Posterior vena cava (tissue), 2 donors: ENCODE measurements at places on chromosomes 4 and X. TPM values are rescaled to one million over a fixed set of nuclear protein-coding genes. Genes with fewer than 3 reads are reported as not detected.

DNA sequence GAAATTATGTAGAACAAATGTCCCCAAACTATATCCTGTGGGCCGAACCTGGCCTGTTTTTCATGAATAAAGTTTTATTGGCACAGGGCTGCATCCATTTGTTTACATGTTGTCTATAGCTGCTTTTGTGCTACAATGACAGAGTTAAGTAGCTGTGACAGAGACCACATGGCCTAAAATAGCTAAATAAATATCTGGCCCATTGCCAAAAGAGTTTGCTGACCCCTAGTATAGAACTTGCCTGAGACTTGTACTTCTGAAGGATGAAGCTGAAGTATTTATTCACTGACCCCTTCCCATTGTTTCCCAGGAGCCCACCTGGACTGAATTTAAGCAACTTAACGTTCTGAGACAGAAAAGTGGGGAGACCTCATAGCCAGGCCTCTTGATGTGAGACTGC lies 325.6 kb downstream of the FRMPD4 start:
- DNase-seq, result no peak

DNA sequence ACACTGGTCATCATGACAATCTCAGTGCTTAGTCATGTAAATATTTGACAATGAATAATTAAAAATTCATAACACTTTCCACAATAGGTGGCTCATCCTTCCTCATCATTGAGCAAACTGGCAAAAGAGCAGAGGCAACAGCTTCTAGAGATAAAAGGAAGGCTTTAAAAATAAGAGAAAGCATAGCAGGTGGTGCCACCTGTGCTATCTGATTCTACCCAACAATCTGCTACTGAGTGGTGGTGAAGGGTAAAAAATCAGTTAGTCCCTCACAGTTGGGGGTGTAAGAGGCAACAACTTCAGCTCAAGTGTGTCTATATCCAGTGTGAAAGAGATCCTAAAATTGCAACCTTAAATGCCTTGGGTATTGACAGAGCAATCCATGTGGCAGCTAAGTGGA lies 280.1 kb upstream of the PPARGC1A start:
- DNase-seq, result no peak

DNA sequence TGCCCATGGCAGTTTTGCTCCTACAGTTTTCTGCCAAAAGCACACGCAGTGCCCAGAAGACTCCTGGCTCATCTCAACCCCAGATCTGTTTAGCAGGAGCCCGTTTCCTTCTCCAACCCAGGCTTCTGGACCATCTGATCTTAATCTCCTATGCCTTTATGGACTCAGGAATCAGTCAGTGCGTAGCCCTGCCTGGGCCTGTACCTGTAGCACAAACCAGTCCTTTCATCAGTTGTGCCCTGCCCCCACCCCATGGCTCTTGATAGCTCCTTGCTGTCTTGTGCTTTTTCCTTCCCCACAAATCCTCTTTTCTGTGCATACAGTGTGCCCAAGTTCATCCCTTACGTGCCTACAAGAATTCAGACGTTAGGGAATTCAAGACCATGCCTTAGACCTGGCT lies 1.5 kb downstream of the ZNF718 start:
- DNase-seq, result no peak

- DNase-seq, result no peak
Measured at GRCh38 chr4:95761426-95761825, 78.5 kb upstream of the PDHA2 start.

DNA sequence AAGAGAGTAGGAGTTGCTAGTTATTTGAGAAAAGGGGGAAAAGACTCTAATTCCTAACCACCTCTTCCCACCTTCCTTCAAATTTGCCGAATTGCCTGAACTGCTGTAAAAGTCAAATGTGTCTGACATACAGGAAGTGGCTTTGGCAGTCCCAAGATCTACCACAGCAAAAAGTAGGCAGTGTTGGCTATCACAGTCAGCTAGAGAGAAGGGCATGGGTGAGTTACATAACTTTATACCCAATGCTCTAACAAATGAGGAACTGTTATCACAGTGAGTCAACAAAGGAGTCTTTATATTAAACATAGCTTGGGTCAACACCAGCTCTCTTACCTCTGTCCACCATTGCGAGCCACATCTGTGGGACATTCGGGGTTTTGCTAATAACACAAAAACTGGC lies 2.4 kb upstream of the MBNL3 start:
- DNase-seq, result no peak

DNA sequence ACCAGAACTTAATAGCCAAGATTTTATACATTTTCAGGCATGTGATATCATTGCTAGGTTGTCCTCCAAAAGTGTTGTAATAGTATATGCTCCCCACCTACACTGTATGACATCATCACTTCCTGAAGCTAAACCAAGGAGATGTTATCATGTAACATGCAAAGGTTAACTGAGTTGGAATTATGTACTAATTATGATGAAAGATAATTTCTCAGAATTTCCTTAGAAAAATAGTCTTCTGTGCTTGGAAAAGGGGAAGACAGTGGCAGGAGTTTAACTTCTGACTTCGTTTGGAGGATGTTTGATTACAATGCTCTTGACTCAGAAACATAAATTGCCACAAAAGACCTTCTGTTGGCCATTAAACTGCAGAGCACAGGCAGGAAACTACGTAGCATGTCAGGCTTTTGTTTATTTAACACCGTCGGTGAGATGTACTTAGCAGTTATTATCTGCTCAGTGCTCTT lies 83.6 kb upstream of the GUCY1A1 start:
- no peak for DNase-seq

- no peak for DNase-seq
Measured at GRCh38 chr4:5036239-5036638, 15.0 kb upstream of the STK32B start.

DNA sequence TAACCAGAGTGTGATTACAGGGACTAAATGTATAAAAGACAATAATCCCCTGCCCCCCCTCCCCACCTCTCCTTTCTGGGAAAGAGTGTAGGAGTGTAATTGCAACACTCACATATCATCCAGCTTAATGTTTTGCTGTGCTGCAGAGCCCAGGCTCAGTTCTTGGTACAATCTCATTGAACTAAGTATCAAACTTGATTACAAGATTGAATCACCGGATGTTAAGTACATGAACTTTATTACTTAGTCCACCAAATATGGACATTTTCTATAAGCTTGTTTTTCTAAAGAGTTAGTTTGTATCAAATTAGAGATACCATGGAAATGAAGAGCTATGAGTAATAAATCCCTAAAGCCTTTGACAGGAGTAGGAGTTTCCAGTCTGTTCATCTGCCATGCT lies 559.1 kb downstream of the ZNF674 start:
- DNase-seq, result no peak

TREX2 gene
- 1.9 TPM for total RNA-seq

WWC2 gene
- total RNA-seq, result 24.8 TPM

SUPT20HL2 gene
- 1.9 TPM for total RNA-seq
